B cell (primary cell): ENCODE measurements at places on chromosomes 5 and 9. TPM values are rescaled to one million over a fixed set of nuclear protein-coding genes. Genes with fewer than 3 reads are reported as not detected.

The TESK1 gene
- 94.1 and 94.6 TPM in 2 replicates for total RNA-seq

The CCDC69 gene
- 125 and 129 TPM in 2 replicates for total RNA-seq

The ARHGEF39 gene
- 0.53 and 0.62 TPM in 2 replicates for total RNA-seq

The BSPRY gene
- 0.58 and 0.59 TPM in 2 replicates for total RNA-seq

The HBEGF gene
- 0.61 and 0.89 TPM in 2 replicates for total RNA-seq

The SLC34A3 gene
- not detected in 2 replicates for total RNA-seq

The POLE3 gene
- 46.1 and 50.3 TPM in 2 replicates for total RNA-seq

The ATOSB gene
- 6.5 and 7.0 TPM in 2 replicates for total RNA-seq

The LAMC3 gene
- total RNA-seq: 0.25 and 0.29 TPM in 2 replicates

DNA sequence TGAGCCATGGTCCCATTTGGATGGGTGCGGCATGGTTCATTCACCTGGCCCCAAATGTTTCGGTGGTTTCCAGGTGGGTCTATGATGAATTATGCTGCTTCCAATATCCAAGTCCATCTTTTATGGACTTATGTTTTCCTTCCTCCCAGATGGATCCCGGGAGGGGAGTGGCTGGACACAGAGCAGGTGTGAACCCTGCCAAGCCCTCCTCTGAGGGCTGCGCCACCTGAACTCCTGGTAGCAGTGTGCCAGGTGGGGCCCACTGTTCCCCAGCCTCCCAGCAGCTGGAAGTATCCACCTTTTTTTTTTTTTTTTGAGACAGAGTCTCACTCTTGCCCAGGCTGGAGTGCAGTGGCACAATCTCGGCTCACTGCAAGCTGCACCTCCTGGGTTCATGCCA is 42.9 kb downstream of the WNK2 start:
- H3K4me1 ChIP-seq: peaks cover 3% of the 10 kb centered on the region
- H3K4me3 ChIP-seq: no peak overlapping the region
- DNase-seq: no peak
- H3K27me3 ChIP-seq: no peaks in the 10 kb centered on the region
- H3K27ac ChIP-seq: no peak overlapping the region
- H3K36me3 ChIP-seq: no peaks in the 10 kb centered on the region

- DNase-seq: no peak
- H3K4me1 ChIP-seq: no peaks in the 10 kb centered on the region
- H3K27me3 ChIP-seq: no peaks in the 10 kb centered on the region
- H3K4me3 ChIP-seq: no peak overlapping the region
- no peak overlapping the region for H3K27ac ChIP-seq
Observed at GRCh38 chr5:124297826-124298225, 448.6 kb downstream of the ZNF608 start.

GRCh38 chr9:91231619-91232018 is 130.1 kb downstream of the AUH start:
- no peaks in the 10 kb centered on the region for H3K4me1 ChIP-seq
- H3K27me3 ChIP-seq: no peaks in the 10 kb centered on the region
- no peak overlapping the region for H3K27ac ChIP-seq
- H3K36me3 ChIP-seq: no peaks in the 10 kb centered on the region
- H3K4me3 ChIP-seq: no peak overlapping the region

DNA sequence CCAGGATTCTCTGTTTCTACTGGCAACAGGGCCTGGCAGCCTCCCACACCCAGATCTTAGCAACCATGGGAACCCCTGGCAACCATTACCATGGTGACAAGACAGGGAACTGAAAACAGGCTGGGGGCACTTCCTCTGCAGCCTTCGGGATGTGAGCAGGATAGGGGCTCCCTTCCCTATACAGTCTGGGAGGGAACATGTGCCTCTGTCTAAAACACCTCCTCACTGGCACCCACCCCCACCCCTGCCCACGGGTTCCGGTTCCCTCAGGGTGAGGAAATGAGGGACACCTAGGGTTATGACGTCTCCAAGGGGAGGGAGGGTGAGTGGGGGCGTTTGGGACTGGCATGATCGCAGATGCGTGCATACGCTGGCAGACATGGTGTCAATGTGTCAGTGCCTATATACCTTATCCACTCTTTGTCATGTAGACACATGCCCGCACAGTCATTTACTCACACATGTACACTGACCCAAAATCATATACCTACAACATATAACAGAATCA is 3.0 kb upstream of the DNAJB5 start:
- H3K27ac ChIP-seq: no peak overlapping the region
- H3K4me1 ChIP-seq: peaks cover 75% of the 10 kb centered on the region
- H3K27me3 ChIP-seq: no peaks in the 10 kb centered on the region
- H3K4me3 ChIP-seq: no peak overlapping the region
- no peaks in the 10 kb centered on the region for H3K36me3 ChIP-seq

DNA sequence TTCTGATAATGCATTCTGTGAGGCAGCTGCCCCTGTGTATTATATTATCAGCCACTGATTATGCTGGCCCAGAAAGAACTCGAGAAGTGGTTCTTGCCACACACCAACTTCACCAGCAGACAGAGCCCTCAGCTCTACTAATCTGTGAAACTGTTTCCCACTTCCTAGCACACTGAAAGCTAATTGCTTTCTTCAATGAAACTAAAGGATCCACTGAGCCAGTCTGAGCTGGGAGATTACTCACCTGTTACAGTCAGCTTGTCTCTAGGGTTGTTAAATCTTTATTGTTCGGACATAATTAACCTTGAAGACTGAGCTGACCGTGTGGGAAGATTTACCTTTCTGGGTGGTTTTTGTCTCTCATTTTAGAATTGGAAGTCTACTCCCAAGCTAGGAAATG is 263.2 kb downstream of the KCTD16 start:
- H3K36me3 ChIP-seq: no peaks in the 10 kb centered on the region
- H3K27ac ChIP-seq: no peak overlapping the region
- no peak overlapping the region for H3K4me3 ChIP-seq
- DNase-seq: no peak
- no peaks in the 10 kb centered on the region for H3K27me3 ChIP-seq

DNA sequence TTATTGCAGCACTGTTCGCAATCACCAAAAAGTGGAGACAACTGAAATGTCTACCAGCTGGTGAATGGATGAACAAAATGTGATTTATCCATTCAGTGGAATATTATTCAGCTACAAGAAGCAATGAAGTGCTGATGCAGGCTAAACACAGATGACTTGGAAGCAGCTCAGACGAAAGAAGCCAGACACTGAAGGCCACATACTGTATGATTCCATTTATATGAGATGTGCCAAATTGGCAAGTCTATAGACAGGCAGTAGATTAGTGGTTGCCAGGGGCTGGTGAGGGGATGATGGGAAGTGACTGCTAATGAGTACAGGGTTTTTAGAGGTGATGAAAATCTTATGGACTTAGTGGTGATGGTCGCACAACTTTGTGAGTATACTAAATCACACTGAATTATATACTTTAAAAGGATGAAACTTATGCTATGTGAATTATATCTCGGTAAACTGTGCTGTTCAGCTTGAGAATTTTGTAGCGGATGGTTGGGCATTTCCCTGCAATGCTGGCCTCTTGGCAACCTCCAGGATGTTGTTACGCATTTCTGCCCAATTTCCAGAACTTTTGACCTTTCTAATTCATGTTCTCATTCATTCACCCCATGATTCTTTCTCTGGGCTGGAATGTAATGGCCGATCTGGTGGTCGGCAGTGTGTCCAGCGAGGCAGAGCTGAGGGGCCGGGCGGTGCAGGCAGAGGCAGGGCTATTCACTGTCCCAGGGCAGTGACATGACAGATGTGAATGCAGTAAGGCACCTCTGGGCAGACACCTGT is 22.0 kb upstream of the WNK2 start:
- peaks cover 4% of the 10 kb centered on the region for H3K4me1 ChIP-seq
- no peak overlapping the region for H3K4me3 ChIP-seq

GRCh38 chr9:127654619-127655018 is 42.5 kb downstream of the STXBP1 start:
- no peaks in the 10 kb centered on the region for H3K27me3 ChIP-seq
- no peak overlapping the region for H3K4me3 ChIP-seq
- no peak overlapping the region for H3K27ac ChIP-seq
- H3K4me1 ChIP-seq: no peaks in the 10 kb centered on the region

DNA sequence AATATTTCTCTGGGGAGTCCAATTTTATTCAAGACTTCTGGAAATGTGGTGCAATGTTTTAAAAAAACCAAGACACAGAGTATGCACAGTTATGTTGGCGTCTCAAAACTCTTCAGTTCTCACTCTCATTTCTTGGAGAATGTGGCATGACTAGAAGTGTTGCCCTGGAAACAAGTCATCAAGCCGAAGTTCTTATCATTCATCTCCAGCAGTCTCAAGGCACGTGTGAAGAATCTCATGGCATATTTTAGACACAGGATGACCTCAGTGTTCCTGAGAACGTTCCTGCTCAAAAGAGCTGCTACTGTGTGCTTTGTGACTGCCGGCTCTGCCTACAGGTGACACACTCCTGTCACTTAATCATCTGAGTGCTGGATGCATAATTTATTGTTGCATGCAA is 147.4 kb upstream of the IRX4 start:
- no peaks in the 10 kb centered on the region for H3K36me3 ChIP-seq
- H3K4me3 ChIP-seq: no peak overlapping the region
- no peaks in the 10 kb centered on the region for H3K27me3 ChIP-seq
- H3K4me1 ChIP-seq: no peaks in the 10 kb centered on the region
- no peak for DNase-seq

DNA sequence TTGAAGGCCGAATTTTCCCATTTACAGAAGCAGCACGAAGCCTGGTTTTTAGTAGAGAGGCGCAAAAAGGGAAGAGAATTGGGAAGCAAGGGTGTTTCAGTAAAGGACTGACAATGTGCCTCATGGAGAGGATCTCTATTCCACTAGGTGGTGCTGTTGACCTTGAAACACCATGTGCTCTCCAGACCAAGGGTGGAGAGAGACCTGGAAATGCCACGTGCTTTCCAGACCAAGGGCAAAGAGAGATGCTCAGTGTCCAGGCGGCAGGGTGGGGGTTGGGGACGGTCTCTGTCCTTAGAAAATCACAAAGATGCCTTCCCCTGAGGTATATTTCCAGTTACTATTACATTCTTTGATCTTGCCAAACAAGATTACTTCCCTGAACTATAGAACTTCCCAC is 425.3 kb downstream of the CSNK1G3 start:
- peak; percentile 60 for DNase-seq
- no peaks in the 10 kb centered on the region for H3K4me1 ChIP-seq
- no peaks in the 10 kb centered on the region for H3K27me3 ChIP-seq
- H3K36me3 ChIP-seq: no peaks in the 10 kb centered on the region

GRCh38 chr9:4038182-4038723 is 261.6 kb downstream of the GLIS3 start:
- H3K4me1 ChIP-seq: no peaks in the 10 kb centered on the region
- no peak overlapping the region for H3K4me3 ChIP-seq
- no peak overlapping the region for H3K27ac ChIP-seq
- H3K27me3 ChIP-seq: no peaks in the 10 kb centered on the region

DNA sequence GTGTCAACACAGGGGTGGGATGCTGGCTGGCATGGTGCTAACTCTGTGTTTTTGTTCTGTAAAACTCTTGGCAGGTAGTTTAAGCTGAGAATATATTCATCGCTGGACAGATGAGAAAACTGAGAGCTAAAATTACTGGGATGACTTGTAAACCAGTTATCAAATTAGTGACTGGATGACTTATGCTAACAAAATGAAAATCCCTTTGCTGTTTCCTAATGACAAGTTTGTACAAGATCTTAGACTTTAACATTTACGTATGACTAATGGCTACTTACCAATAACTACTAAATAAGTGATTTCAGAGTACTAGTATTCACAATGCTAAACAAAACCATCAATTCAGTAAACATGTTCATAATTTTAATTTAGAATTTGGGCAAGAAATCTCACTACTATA is 854.8 kb upstream of the ARRDC3 start:
- no peaks in the 10 kb centered on the region for H3K36me3 ChIP-seq
- no peak overlapping the region for H3K27ac ChIP-seq
- no peaks in the 10 kb centered on the region for H3K27me3 ChIP-seq
- DNase-seq: no peak

DNA sequence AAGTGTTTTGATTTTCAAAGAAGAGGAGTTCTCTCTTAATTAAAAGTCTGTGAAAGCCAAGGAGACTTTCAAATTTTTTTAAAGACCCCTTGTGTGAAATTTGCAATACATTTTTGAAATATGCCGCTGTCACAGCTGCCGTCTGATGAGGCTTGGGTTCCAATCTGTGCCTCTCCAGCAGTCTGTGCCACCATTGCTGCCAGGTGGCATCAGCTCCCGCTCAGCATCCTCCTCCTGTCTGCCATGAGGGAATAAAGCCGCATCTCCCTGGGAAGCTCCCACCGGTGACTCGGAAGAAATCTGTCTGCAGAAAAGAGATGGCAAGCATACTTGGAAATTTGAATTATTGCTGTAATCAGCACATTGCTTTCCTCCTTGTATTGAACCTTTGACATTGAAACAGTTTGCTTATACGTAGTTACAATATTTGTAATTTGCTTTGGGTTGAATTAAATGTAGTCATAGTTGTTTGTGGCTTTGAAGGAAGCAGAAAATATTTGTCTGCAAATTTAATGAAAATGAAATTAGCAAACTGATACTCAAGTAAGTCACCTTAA is 145.7 kb upstream of the SNX2 start:
- H3K4me1 ChIP-seq: no peaks in the 10 kb centered on the region
- H3K36me3 ChIP-seq: no peaks in the 10 kb centered on the region
- no peak overlapping the region for H3K27ac ChIP-seq
- no peaks in the 10 kb centered on the region for H3K27me3 ChIP-seq
- no peak for DNase-seq

DNA sequence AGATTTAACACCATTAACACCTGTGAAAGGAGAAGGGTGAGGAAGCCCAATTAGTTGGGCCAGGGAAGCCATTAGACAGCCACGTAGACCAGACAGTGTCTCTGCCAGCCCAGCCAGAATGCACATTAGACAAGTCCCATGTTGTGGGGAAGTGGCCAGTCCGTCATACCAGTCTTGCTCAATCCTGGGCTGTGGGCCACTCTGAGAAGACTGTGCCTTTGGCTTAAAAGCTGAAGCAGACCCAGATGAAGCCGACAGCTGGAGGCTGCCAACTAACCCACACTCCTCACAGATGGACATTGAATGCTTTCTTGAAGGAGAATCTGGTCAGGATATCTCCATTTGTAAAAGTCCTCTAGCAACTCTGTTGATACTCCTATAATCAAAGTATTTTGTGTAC is 128.5 kb downstream of the CHSY3 start:
- H3K27me3 ChIP-seq: no peaks in the 10 kb centered on the region
- no peaks in the 10 kb centered on the region for H3K4me1 ChIP-seq
- DNase-seq: no peak
- H3K27ac ChIP-seq: no peak overlapping the region

- no peaks in the 10 kb centered on the region for H3K36me3 ChIP-seq
- DNase-seq: no peak
- H3K27me3 ChIP-seq: peaks cover 2% of the 10 kb centered on the region
Observed at GRCh38 chr9:70031141-70031545, 12.5 kb upstream of the MAMDC2 start.

DNA sequence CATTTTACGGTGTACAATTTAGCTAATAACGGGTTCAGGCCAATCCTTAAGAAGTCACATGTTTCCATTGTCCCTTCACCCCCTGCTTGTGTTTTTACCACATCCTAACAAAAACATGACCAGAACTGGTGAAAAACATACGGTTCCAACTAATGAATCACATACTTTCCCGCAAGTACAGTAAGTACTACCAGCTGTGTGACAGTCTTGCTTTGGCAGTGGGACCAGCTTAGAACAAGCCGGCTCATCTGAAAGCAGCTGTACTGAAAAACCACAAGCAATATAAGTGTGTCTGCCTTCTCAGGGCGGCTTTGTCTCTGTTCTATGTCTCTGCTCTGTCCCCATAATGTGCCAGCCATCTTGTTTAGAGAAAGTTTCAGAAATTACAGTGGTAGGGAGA is 242.5 kb downstream of the BNC2 start:
- no peaks in the 10 kb centered on the region for H3K27me3 ChIP-seq
- H3K36me3 ChIP-seq: no peaks in the 10 kb centered on the region
- H3K27ac ChIP-seq: no peak overlapping the region
- no peak overlapping the region for H3K4me3 ChIP-seq
- DNase-seq: no peak
- H3K4me1 ChIP-seq: no peaks in the 10 kb centered on the region

GRCh38 chr5:170388818-170389549 is at the start of gene KCNMB1:
TSS of gene KCNMB1 (minus strand) at chr5:170389367. CDS start at chr5:170385447, 3,920 bp downstream.
- H3K27ac ChIP-seq: no peak within 1 kb of the TSS
- no peaks in the 10 kb centered on the region for H3K36me3 ChIP-seq
- H3K4me1 ChIP-seq: peaks cover 19% of the 10 kb centered on the region
- H3K4me3 ChIP-seq: no peak within 1 kb of the TSS
- no peaks in the 10 kb centered on the region for H3K27me3 ChIP-seq
